ENCODE measurements at places on chromosomes 7 and 10. TPM values are rescaled to one million over a fixed set of nuclear protein-coding genes. Genes with fewer than 3 reads are reported as not detected.

Gene DYNC1I1
- total RNA-seq, result 8.1 TPM

Gene SPDYE9
- total RNA-seq, result not detected

Gene SPAM1
- total RNA-seq, result not detected

Gene CHRM2
- not detected for total RNA-seq

Gene MLXIPL
- total RNA-seq, result 38.6 TPM

Gene DGKB
- total RNA-seq, result not detected

Gene TAS2R41
- total RNA-seq, result not detected

Gene RBM20
- 10.3 TPM for total RNA-seq

Gene NRCAM
- total RNA-seq, result 74.4 TPM

Gene CRTAC1
- total RNA-seq, result 0.51 TPM

Gene GHRHR
- not detected for total RNA-seq

Gene TMEM248
- total RNA-seq, result 131 TPM

Gene KIF11
- 0.33 TPM for total RNA-seq

Gene SLC16A12
- total RNA-seq, result 1.0 TPM

Gene RAB18
- total RNA-seq, result 69.0 TPM

Gene OR2A42
- 0.44 TPM for total RNA-seq

Gene RADIL
- 5.4 TPM for total RNA-seq

Gene CAMK2G
- total RNA-seq, result 43.9 TPM

Gene IFRD1
- total RNA-seq, result 94.4 TPM
